ENCODE measurements at places on chromosomes 1 and 21.

DNA sequence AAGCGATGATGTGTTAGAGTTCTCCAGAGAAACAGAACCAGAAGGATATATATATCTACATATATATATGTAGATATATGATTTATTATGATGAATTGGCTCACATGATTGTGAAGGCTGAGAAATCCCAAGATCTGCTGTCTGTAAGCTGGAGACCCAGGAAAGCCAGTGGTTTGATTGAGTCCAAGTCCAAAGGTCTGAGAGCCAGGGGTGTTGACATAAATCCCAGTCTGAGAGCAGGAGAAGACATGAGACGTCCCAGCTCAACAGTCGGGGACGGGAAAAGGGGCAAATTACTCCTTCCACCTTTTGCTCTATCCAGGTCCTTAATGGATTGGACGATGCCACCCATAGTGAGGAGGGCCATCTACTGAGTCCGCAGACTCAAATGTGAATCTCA, 126.6 kb downstream of the PRDM2 start:
- no peak for DNase-seq

DNA sequence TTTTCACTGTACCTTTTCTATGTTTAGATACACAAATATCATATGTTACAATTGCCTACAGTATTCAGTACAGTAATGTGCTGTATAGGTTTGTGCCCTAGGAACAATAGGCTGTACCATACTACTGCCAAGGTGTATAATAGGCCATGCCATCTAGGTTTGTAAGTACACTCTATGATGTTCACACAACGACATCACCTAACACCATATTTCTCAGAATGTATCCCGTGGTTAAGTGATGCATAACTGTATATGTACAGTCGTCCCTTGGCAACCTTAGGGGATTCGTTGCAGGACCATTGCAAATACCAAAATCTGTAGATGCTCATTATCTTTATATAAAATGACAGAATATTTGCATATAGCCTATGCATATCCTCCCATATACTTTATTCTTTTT, 5.8 kb upstream of the SSR2 start:
- no peak for DNase-seq

- no peak for DNase-seq
These were observed 307.0 kb downstream of the NFIA start for GRCh38 chr1:61389194-61389925.

DNA sequence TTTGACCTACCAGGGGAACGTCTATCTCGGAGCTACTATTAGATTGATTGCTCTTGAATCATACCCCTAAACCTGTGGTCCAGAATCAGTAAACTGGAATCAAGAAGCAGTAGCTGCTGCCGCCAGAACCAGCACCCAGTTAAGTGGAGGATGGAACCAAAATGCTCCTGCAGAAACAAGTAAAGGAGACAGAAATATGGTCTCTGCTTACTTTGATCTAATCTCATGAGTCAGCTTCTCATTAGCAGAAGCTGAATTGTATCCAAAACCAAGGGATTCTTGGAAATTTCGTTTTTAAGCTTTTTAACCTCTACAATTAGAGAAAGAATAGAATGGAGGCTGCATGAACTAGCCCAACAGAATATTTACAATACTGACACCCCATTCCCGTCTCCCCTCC, 42.6 kb upstream of the PIGV start:
- DNase-seq = no peak

DNA sequence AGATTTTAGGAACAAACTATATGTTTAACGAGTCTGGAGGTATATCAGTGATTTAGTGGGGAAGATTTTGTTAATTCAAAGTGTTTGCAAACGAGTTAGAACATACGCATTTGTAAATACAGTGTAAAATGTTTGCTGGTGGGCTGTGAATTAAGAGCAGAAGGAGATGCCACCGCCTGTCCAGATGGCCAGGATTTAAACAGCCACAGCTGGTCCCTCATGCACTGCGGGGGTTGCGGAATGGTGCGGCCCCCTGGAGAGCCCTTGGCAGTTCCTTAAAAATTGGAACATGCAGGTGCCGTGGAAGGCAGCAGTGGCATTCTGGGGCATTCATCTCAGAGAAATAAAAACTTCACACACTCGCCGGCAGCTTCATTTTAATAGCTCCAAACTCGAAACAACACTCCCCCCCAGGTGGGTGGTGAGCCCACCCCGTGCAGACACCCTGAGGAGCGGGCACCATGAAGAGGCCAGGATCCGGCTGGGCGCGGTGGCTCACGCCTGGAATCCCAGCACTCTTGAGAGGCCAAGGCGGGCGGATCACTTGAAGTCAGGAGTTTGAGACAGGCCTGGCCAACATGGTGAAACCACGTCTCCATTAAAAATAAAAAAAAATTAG, 3.5 kb upstream of the C1orf159 start:
- no peak for DNase-seq

DNA sequence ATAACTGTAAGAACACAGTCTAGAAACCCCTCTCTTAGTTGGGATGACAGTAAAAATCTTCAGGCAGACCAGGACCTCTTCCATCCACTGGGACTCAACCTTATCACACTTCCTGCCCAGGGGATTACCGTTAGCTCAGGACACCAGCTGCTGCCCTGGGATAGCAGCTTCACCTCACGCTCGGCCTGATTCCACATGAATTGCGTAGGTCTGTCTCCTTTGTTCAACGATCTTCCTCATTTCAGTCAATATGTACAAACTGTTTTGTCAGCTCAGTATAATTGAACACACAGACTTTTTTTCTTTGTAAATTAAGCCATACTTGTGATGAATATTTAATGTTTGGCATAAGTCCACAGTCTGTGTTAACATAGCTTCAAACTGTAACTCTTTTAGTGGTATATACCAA, 290.4 kb downstream of the GRIK1 start:
- DNase-seq = no peak

GRCh38 chr1:78009836-78010235, 5.1 kb downstream of the DNAJB4 start:
- DNase-seq = no peak

- DNase-seq = no peak
These were observed 84.1 kb downstream of the LYPLAL1 start for GRCh38 chr1:219257751-219258150.

- DNase-seq = no peak
These were observed 25.3 kb upstream of the RRP15 start for GRCh38 chr1:218259800-218260199.

DNA sequence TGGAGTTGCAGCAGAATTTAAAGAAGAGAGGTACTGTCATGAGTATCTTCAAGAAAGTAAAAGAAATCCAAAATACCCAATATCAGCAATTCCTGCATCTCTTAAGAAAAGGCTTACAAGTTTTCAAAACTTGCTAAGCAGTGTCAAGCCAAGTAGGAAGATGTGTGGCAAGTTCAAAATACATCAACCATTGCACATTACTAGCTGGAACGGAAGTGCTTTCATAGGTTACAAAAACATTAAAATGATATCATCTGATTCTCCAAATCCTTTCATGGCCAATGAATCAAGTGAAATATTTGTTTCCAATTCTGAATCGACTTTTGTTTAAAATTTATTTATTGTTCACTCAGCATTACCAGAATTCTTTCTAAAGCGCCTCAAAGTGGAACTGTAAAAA, 5.7 kb upstream of the ABCA4 start:
- DNase-seq = no peak

GRCh38 chr1:6184083-6184783, 4.1 kb upstream of the CHD5 start:
- DNase-seq = no peak

- DNase-seq = no peak
These were observed 59.8 kb downstream of the ITGB3BP start for GRCh38 chr1:63463248-63463647.

GRCh38 chr1:160590488-160590887, 11.2 kb upstream of the CD84 start:
- DNase-seq = no peak

DNA sequence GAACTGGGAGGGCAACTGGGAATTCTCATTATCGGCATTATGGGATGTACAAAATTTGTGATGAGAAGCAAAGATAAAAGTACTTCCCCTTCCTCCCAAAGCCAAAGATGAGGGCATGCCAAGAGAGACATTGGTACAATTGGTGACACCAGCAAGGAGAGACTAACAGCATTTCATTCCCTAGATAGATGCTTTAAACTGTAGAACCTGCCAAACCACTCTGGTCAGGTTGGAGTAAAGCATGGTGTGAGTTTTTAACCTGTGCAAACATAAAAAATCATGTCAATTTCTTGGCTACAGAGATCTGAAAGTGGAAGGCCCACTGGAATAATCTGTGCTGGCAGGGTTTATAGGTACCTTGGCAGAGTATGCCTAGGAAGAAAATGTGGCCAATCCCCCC, 19.4 kb downstream of the CTXND2 start:
- no peak for DNase-seq

GRCh38 chr1:19885821-19886220, 3.6 kb downstream of the OTUD3 start:
- no peak for DNase-seq

- DNase-seq = no peak
These were observed 88.4 kb downstream of the C21orf91 start for GRCh38 chr21:17730782-17731181.

- DNase-seq = no peak
These were observed 23.8 kb downstream of the USP48 start for GRCh38 chr1:21759182-21759581.

DNA sequence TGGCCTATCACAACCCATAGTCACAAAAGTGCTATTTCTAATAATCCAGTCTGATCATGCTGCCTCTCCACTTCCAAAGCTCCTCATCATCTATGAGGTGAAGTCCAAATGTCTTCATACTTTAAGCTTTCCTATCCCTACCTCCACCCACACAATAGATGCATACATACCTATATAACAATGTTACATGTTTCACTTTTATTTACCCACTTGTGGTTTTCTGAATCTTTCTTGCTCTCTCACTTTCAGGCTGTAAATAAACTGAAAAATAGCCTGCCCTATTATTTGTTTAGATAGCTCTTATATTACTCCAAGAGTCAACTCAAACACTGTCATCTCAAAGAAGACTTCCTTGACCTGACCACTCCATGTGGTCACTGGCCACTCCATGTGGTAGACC, 406.8 kb upstream of the BEND5 start:
- no peak for DNase-seq

- DNase-seq = no peak
These were observed 84.1 kb upstream of the ZNF326 start for GRCh38 chr1:89910780-89911179.

- DNase-seq = no peak
These were observed 34.0 kb upstream of the BACE2 start for GRCh38 chr21:41133874-41134522.

- no peak for DNase-seq
These were observed 8.7 kb downstream of the LDLRAD2 start for GRCh38 chr1:21820597-21821232.

- no peak for DNase-seq
These were observed 134.3 kb upstream of the ATP1B1 start for GRCh38 chr1:168972225-168972624.

DNA sequence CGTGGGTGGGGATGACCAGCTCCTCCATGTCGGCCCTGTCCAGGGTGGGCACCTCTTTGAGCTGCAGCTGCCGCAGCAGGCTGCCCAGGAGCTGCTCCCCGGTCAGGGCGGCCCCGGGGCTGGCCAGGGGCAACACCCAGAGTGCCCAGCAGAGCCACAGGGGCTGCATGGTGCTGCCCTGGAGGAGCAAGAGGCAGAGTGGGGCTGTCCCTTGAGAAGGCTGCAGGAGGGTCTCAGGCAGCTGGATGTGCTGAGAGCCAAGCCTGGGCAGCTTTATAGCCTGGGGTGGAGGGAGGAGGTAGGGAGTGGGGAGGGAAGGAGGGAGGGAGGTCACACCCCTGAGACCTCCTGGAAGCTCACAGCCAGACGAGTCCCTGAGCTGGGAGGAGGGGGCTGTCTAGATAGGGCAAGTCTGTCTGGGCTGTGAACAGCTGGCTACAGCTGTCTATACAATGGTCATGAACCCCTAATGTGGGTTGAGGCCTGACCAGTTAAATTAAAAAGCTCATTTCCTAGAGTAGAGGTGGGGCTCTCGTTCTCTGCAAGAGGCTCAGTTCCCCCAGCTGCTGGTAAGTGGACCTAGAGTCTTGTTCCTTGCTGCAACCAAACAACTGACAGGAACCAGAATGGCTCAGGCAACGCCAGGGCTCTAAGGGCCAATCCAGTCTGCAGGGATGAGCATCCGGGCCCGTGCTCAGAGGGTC, at the start of gene LEFTY1:
TSS of gene LEFTY1 (minus strand) at position 249 of the 704 bp plus-strand sequence. CDS start at position 169, 80 bp downstream.
- DNase-seq = no peak

GRCh38 chr1:238895911-238896310, 490.5 kb upstream of the CHRM3 start:
- no peak for DNase-seq

DNA sequence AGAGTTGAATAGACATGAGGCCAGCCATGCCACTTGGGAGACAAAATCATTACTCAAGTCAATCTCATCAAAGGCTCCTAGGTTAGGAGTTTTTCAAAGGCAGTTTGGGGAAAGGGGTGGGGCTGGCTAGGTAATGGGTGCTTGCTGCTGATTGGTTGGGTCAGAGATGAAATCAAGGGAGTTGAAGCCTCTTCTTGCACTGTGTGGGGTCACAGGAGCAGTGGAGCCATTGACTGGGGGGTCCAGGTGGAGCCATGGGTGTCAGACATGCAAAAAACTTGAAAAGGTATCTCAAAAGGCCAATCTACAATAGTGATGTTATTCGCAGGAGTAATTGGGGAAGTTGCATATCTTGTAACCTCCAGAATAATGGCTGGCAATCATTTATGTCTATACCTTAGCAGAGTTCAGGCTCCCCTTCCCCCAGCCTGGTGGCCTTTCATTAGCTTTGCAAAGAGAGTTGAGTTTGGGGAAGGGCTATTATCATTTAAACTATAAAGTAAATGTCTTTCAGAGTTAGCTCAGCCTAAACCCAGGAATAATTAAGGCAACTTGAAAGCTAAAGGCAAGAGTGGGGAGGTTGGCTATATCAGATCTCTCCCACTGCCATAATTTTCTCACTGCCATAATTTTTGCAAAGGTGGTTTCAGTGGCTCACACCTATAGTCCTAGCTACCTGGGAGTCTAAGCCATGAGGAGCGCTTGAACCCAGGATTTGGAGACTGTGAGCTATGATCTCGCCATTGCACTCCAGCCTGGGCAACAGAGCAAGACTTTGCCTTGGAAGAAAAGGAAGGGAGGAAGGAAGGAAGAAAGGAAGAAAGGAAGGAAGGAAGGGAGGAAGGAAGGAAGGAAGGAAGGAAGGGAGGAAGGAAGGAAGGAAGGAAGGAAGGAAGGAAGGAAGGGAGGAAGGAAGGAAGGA, 7.8 kb upstream of the PINK1 start:
- no peak for DNase-seq

DNA sequence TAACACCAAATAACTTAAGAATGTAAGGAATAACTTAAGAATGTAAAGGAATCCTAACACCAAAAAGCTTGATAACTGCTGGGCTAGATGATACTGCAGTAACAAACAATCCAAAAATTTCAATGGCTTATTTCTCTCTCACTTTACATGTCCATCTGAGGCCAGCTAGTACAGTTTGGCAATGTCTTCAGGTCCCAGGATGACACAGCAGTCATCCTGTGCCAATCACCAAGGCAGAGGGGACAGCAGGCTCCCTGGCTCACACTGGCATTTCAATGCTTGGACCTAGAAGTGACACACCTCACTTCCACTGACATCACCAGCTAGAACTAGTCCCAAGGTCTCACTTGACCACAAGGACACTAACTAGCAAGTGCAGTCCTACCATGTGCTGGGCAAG, 15.3 kb downstream of the DNAJC11 start:
- no peak for DNase-seq

Data from activated T-helper 1 cell treated with Interleukin-2 at 50 U/mL for 16 hours (primary cell).